ENCODE measurements at places on chromosomes 11 and 22. TPM values are rescaled to one million over a fixed set of nuclear protein-coding genes. Genes with fewer than 3 reads are reported as not detected.

GRCh38 chr22:31287818-31288495, 4.3 kb downstream of the PIK3IP1 start:
- DNase-seq: no peak

- DNase-seq: no peak
These were observed 43.8 kb downstream of the FBLN1 start for GRCh38 chr22:45546333-45547015.

- no peak for DNase-seq
These were observed 17.4 kb downstream of the TP53AIP1 start for GRCh38 chr11:128925250-128925600.

GRCh38 chr11:128416976-128417375, 170.4 kb downstream of the ETS1 start:
- DNase-seq: no peak

The C11orf21 gene
- 47.1 TPM for total RNA-seq

All from Right ventricle myocardium inferior (tissue), 1 donor.